ENCODE measurements at places on chromosomes 7 and 10.

- no peak overlapping the region for H3K4me3 ChIP-seq
- no peak overlapping the region for H3K27ac ChIP-seq
- no peaks in the 10 kb centered on the region for H3K4me1 ChIP-seq
- no peaks in the 10 kb centered on the region for H3K36me3 ChIP-seq
These were observed 25.6 kb upstream of the CACNA2D1 start for GRCh38 chr7:82469207-82469606.

- DNase-seq, result no peak
- H3K4me3 ChIP-seq, result no peak overlapping the region
- no peaks in the 10 kb centered on the region for H3K27me3 ChIP-seq
- no peaks in the 10 kb centered on the region for H3K36me3 ChIP-seq
- H3K4me1 ChIP-seq, result no peaks in the 10 kb centered on the region
These were observed 61.7 kb upstream of the CDK13 start for GRCh38 chr7:39888171-39888853.

GRCh38 chr7:135454060-135454459, 55.8 kb downstream of the CNOT4 start:
- DNase-seq, result no peak
- no peaks in the 10 kb centered on the region for H3K4me1 ChIP-seq
- H3K36me3 ChIP-seq, result no peaks in the 10 kb centered on the region

DNA sequence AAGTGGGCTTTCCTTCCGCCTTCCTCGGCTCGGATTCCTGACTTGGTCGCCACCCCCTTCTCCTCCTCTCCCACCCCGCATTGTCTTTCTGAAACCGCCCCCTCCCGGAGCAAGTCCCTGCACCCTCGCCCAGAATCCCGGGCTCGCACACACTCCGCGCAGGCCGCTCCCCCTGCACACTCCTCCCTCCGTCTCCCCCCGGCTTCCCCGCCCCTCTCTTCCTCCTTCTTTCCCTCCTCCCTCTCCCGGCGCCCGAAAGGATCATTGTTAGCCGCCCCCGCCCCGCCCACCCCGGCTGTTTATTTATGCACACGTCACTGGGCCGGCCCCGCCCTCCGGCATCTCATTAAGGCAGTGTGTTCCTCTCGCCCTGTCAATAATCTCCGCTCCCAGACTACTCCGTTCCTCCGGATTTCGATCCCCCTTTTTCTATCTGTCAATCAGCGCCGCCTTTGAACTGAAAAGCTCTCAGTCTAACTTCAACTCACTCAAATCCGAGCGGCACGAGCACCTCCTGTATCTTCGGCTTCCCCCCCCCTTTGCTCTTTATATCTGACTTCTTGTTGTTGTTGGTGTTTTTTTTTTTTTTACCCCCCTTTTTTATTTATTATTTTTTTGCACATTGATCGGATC, at the start of gene TCF7L2:
TCF7L2 (plus strand) TSS at position 373 of the 633 bp plus-strand sequence. CDS start 510 bp downstream, outside the sequence.
- H3K36me3 ChIP-seq, result peaks cover 15% of the 10 kb centered on the region
- no peaks in the 10 kb centered on the region for H3K27me3 ChIP-seq
- peaks cover 14% of the 10 kb centered on the region for H3K4me1 ChIP-seq
- DNase-seq, result peak; percentile 94
- H3K4me3 ChIP-seq, result peak within 1 kb of the TSS; percentile 55

GRCh38 chr7:30976381-30976780, 12.6 kb downstream of the GHRHR start:
- H3K27ac ChIP-seq, result no peak overlapping the region
- no peaks in the 10 kb centered on the region for H3K36me3 ChIP-seq
- DNase-seq, result no peak
- H3K27me3 ChIP-seq, result no peaks in the 10 kb centered on the region
- no peak overlapping the region for H3K4me3 ChIP-seq
- H3K4me1 ChIP-seq, result no peaks in the 10 kb centered on the region

DNA sequence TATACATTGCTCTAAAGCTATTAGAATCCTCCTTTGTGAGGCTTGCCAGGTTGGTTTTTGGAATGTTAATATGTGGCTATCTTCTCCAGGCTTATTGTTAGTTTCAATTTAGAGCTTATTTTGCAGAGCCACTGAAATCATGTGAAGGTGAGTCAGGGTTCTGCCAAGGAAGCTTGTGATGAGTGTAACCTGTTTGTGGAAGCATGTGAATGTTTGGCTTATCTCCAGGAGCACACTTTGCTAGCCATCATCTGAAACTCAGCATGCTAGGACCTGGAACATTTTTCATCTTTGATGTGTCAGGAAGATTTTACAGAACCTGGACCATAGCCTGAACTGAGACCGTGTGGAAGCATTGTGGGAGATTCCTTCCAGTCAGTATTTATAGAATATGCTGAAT, 197.3 kb downstream of the PPP1R9A start:
- H3K4me3 ChIP-seq, result no peak overlapping the region
- no peak overlapping the region for H3K27ac ChIP-seq
- H3K4me1 ChIP-seq, result no peaks in the 10 kb centered on the region
- H3K36me3 ChIP-seq, result no peaks in the 10 kb centered on the region
- H3K27me3 ChIP-seq, result no peaks in the 10 kb centered on the region
- DNase-seq, result no peak
